ENCODE measurements at places on chromosomes 3 and 15.

DNA sequence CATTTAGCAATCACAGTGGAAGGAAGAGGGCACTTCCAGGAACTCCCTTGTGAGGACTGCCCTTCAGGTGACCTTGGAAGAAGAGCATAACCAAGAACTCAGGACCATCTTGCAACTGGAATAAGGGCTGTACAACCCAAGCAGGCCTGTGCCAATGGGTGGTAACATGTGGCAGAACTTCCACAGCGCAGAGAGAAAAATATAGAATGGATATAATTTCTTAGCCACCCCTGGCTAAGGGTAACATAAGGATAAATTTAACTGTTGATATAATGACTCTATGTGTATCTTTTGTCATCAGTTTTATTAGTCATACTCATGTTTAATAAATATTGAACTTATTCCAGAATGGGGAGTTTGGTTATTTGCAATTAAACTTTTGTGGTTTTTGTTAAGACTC, 13.4 kb upstream of the MFSD1 start:
- DNase-seq, result no peak

GRCh38 chr3:66480666-66481065, 20.2 kb downstream of the LRIG1 start:
- DNase-seq, result no peak

DNA sequence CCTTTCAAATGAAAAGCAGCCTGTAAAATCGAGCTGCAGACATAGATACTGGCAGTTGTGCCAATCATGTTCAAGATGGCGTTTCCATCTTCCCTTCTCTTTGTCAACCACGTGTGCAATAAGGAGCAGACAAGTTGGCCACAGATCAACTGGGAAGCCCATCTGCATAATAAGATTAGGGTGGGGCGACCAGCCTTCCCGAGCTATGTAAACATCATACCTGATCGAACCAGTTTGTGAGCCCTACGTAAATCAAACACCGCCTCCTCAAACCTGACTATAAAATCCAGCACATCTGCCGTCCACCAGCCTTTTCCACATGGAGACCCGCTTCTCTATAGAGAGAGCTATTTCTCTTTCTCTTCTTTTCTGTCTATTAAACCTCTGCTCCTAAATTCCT, 37.2 kb downstream of the TRIM42 start:
- no peak for DNase-seq

DNA sequence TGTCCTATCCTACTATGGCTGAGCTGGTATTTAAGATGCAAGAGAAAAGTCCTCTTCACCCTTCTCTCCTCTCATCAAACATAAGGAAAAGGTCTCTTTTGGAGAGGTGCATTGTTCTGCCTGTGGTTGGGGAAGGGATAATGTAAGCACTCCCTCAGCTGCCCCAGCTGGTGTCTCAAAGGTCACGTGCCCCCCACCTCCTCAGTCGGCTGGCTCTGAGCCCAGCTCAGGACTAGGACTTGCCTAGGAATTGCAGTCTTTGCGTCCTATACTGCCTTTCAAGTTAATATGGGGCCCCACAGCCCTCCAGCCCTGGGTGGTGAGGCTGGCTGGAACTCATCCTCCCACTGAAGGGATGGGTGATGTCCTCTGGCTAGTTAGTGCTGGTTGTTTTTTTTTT, 29.7 kb downstream of the OR4F15 start:
- no peak for DNase-seq

DNA sequence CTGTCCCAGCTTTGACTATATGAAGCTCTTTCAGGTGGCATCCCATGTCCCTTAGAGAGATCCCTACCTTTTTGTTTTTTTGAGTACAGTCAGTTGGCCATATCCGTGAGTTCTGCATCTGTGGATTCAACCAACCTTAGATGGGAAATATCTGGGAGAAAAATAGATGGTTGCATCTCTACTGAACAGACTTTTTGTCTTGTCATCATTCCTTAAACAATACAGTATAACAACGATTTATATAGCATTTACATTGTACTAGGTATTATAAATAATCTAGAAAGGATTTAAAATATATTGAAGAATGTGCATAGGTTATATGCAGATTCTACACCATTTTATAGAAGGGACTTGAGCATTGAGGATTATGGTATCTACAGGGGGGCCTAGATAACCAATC, 65.1 kb downstream of the APBA2 start:
- DNase-seq, result no peak

GRCh38 chr15:64856429-64857145, 14.9 kb downstream of the PLEKHO2 start:
- no peak for DNase-seq

GRCh38 chr15:99961011-99961441, 227.8 kb upstream of the LYSMD4 start:
- no peak for DNase-seq

DNA sequence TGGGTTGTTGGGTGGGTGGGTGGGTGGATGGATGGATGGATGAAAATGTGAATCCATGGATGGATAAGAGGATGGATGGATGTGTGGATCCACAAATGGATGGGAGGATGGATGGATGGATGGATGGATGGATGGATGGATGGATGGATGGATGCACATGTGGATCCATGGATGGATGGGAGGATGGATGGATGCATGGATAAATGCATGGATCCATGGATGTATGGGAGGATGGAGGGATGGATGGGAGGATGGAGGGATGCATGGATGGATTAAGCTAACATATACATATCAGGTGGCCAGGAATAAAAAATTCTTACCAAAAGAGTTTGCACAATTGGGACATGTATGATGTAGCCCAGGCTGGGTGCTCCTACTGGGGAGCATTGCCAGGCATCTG, 195.3 kb downstream of the FEZF2 start:
- DNase-seq, result no peak

DNA sequence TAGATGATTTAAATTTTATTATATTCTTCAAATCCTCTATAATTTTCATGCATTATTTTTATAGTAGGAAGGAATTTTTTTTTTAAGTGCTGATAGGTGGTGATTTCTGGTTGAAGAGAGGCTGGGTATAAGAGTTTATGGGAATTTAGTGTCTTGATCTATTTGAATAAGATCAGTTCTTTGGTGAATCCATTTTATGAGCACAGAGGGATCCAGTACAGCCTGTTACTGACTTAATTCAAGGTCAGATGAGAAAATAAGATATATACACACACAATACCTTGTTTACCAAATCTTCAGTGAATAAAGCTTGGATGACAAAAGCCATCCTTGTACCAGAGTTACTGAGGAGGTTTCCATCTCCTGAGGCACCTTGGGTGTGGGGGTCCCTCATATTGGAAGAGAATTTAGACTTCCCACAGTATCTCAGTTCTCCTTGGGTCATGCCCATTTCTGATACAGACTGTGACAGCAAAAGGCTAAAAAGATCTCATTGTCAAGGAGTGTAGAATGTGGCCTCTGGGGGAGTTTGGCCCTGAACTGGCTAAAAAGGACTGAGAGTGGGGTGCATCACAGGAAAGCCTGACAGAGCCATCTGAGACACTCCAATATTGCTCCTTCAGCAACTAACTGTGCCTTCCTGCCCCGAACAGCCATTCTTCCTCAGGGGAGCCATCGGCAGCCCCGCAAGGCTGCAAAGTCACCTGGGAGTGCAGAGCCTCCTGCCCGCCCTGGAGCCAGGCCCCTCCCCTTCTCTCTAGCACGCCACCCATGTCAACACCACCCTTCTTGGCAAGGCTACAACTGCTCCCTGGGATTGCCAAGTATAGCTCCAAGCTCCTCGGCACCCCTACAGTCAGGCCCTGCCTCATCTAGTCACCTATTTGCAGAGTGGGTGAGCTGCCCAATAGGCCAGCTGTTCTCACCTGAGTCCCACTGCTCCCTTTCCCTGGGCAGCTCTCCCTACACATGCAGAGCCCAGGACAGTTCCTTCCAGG, 43.1 kb upstream of the HACD2 start:
- no peak for DNase-seq

DNA sequence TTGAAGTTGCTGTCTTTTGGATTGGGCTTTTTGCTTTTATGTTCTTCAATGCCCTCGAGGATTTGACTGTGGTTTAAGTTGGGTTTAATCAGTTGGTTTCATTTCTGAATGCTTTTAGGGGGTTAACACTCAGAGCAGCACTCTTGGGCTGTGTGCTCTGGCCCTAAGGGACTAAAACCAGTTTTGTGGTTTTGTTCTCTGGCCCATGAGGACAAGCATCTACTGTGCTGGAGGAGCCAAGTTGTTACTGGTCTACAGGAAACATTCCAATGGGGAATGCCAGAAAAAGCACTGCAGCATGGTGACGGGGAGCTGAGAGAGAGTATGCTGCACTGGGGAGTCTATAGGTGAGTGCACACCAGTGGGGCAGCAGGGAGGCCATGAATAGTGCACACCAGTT, 596.9 kb downstream of the ZBBX start:
- DNase-seq, result no peak

GRCh38 chr15:71093054-71094024, 21.9 kb upstream of the THSD4 start:
- no peak for DNase-seq

DNA sequence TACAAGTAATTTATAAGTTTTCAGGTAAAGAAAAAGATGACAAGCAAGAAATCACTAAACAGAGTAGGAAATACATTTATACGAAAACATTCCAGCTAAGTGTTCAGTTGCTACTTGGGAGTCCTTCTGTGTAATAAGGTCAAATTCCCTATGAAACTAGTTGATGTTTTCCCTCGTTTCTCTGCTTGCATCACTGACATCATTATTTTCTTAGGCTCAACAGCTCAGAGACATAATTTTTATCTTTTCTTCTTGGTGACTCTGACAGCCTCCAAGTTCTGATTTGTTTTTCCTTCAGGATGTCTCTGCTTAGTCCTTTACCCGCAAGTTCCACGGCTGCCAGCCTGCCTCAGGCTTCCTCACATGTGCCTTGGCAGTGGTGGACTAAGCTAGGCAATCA, 173.6 kb downstream of the P3H2 start:
- DNase-seq, result no peak

DNA sequence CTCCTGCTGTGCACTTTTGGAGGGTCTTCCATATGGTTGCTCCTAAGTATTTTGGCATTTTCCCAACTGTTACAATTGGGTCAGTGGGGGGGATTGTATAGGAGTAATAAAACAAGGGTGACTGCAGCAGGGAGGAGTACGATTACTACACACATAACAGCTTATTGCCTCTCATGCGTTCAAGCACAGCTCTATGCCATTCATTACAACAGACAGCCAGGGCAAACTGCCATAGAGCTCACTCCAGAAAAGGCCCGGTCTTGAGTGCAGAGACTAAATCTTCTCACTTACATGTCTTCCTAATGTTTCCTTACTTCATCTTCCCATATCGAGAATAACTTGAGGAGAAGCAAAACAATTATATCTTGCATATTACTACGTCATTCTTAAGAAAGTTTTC, 1.4 kb upstream of the CHMP2B start:
- no peak for DNase-seq

DNA sequence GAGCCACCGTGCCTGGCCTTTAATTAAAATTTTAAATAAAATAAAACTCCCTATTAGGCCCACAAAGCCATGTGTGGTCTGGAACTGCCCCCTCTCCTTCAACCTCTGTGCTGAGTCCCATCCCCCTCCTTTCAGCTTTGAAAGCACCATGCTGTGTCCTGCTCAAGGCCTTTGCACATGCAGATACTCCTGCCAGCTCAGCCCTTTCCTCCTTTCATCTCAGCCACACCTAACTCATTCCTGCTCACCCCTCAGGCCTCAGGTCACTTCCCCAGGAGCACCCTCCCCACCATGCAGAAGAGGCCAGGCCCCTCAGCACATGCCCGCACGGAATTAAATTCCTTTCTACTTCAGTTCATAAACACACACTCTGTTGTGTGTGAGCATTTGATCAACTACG, 28.1 kb downstream of the ATRIP start:
- no peak for DNase-seq

DNA sequence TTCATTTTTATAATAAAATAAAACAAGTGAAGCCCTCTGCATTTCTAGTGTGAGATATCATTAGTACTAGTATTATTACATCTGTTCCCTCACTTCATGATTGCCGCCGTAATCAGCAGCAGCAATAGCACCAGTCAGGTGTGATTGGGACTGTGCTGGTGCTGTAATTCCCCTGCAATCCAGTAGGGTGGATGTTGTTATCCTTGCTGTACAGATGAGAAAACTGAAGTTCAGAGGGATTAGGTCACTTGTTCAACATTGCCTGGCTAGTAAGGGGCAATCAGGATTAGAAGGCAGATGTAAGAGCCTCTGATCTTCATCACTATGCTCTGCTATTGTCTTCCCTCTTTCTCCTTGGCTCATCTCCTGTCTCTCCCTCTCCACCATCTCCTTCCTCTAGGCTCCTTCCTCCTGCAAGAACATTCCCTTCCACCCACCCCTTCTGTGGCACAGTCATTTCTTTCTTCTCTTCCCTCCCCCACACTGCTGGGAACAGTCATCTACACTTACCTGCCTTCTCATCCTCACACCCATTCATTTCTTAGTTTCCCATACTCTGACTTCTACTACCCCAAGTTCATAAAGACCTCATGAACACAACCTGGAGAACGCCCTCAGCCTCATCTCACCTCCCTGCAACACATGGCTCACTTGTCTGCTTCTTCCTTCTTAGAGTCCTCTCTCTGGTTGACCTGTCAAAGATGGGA, 29.7 kb downstream of the CRYGS start:
- DNase-seq, result no peak

DNA sequence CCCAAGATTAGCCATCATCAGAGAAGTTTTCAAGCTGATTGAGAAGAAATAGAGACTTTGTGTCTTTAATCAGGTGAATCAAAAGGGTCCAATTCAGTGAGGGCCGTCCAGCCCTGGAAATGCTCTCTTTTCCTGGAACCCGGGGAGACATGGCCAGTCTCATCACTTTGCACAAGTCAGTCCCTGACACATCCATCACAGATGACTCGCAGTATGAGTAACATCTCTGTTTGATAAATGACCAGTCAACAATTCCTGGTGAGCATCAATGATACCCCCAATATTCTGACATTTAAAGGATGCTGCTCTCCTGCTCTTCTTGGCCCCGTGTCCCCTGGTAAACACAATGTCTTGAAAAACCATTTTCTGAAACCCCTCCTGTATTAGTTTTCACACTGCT, 26.7 kb downstream of the C3orf20 start:
- no peak for DNase-seq

- no peak for DNase-seq
Observed at GRCh38 chr3:143881095-143881494, 32.8 kb upstream of the SLC9A9 start.

DNA sequence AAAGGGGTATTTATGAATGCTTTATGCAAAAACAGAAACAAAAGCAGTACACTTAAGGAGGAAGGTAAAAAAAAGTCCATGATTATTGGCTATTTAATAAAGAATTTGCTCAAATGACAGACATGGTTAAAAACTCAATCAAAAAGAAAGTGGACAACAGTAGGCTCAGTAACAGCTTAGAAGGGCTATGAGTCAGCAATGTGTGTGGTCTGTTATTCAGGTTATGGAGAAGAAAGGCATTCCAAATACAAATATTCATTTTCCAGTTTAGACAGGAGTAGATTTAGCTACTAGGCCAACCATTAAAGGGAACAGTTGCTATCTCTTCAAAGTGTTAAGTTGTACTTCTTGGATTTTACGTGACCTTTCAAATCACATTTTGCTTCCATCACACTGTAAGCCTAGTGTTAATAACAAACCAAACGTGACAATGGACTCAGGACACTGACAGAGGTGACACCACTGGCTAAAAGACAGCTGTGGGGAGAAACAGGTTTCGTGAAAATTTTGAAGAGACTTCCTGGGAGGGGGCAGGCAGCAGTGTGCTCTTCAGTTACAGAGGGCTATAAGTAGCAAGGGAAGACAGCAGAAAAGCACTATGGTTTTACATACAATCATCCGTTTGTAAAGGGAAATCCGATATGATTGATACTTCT, 41.7 kb upstream of the MYO5C start:
- DNase-seq, result no peak

GRCh38 chr15:88835119-88835518, 31.9 kb downstream of the ACAN start:
- no peak for DNase-seq

- no peak for DNase-seq
Observed at GRCh38 chr3:143951351-143951971, 20.2 kb upstream of the DIPK2A start.
